ENCODE measurements at places on chromosomes 5 and 9. TPM values are rescaled to one million over a fixed set of nuclear protein-coding genes. Genes with fewer than 3 reads are reported as not detected.
A peak's percentile ranks its signal among the peaks of the same experiment; 100 is the strongest.

DNA sequence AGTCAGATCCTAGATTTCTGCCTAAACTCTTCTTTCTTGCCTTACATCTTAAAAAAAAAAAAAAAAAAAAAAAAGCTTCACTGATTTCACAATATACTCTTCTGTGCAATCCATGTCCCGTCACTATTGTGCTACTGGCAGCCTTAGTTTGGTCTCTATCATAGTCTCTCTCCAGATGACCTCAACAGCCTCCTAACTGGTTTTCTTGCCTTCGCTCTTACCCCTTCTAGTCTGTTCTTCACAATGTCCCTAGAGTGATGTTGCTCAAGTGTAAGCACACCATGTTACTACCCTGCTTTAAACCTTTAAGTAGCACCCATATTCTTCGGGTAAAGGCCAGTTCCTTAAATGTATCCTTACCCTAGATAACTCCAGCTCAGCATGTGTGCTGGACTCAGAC, 25.8 kb downstream of the CD180 start:
- H3K27ac ChIP-seq = no peak overlapping the region
- no peak overlapping the region for H3K4me3 ChIP-seq
- DNase-seq = no peak
- H3K4me1 ChIP-seq = no peaks in the 10 kb centered on the region
- no peaks in the 10 kb centered on the region for H3K36me3 ChIP-seq

DNA sequence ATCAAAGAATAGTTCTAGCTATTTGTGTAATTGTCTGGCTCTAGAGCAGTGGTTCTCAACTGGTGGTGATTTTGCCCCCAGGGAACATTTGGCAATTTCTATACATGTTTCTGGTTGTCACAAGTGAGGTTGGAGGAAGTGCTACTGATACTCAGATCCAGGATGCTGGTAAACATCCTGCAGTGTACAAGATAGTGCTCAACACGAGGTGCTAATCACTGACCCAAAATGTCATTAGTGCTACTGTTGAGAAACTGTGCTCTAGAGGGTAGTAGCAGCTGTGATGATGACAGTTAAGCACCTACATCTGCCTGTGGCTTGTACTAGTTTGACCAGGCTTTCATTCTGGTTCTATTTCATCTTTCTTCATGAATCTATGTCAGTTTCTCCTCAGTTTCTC, 22.1 kb downstream of the LRRC19 start:
- DNase-seq = no peak
- H3K27ac ChIP-seq = no peak overlapping the region
- no peaks in the 10 kb centered on the region for H3K4me1 ChIP-seq
- H3K4me3 ChIP-seq = no peak overlapping the region
- no peaks in the 10 kb centered on the region for H3K27me3 ChIP-seq
- H3K36me3 ChIP-seq = no peaks in the 10 kb centered on the region

GRCh38 chr5:16147179-16147900, 32.3 kb downstream of the MARCHF11 start:
- H3K27ac ChIP-seq = no peak overlapping the region
- H3K4me3 ChIP-seq = no peak overlapping the region
- no peaks in the 10 kb centered on the region for H3K4me1 ChIP-seq
- no peaks in the 10 kb centered on the region for H3K27me3 ChIP-seq

- H3K4me1 ChIP-seq = peaks cover 22% of the 10 kb centered on the region
- H3K36me3 ChIP-seq = no peaks in the 10 kb centered on the region
- H3K4me3 ChIP-seq = no peak overlapping the region
- peak overlapping the region; percentile 64 for H3K27ac ChIP-seq
- no peak for DNase-seq
- no peaks in the 10 kb centered on the region for H3K27me3 ChIP-seq
Observed at GRCh38 chr9:127767909-127768331, 10.5 kb downstream of the SH2D3C start.

GRCh38 chr9:136840877-136841645, 1.2 kb upstream of the AJM1 start:
- peaks cover 40% of the 10 kb centered on the region for H3K4me1 ChIP-seq
- DNase-seq = no peak
- H3K27me3 ChIP-seq = peaks cover 3% of the 10 kb centered on the region
- peak overlapping the region; percentile 65 for H3K27ac ChIP-seq
- H3K36me3 ChIP-seq = peaks cover 50% of the 10 kb centered on the region
- H3K4me3 ChIP-seq = no peak overlapping the region

GRCh38 chr5:128673411-128673957, 135.4 kb upstream of the FBN2 start:
- no peaks in the 10 kb centered on the region for H3K36me3 ChIP-seq
- no peaks in the 10 kb centered on the region for H3K27me3 ChIP-seq
- H3K4me1 ChIP-seq = peaks cover 13% of the 10 kb centered on the region
- H3K4me3 ChIP-seq = no peak overlapping the region
- H3K27ac ChIP-seq = no peak overlapping the region

- H3K4me1 ChIP-seq = no peaks in the 10 kb centered on the region
- no peaks in the 10 kb centered on the region for H3K27me3 ChIP-seq
- H3K4me3 ChIP-seq = no peak overlapping the region
- DNase-seq = no peak
Observed at GRCh38 chr5:19903611-19904010, 84.4 kb downstream of the CDH18 start.

DNA sequence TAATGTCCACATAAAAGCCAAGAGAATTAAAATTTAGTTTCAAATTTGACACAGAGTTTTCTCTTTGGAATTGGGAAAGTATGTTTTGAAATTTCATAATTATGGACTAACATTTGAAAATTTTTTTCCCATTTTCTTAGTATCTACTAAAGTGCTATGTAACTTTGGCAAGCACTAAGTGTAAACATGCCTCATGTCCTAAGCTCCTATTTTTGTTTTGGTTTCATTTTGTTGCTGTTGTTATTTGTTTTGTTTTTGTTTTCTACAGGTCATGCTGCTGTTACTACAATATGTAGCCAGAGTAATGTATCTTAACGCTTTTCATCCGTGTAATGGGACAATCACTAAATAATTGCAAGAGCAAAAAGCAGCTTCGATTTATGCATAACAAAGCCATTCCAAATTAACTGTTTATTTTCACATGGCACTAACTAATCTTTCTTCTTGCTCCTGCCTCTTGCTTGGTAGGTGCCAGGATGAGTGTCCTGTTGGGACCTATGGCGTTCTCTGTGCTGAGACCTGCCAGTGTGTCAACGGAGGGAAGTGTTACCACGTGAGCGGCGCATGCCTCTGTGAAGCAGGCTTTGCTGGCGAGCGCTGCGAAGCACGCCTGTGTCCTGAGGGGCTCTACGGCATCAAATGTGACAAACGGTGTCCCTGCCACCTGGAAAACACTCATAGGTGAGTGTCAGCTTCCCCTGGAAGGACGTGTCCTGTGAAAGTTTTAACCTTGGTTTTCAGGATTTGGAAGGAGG, 107.3 kb upstream of the PRRC1 start:
- H3K27ac ChIP-seq = no peak overlapping the region
- no peaks in the 10 kb centered on the region for H3K4me1 ChIP-seq
- no peaks in the 10 kb centered on the region for H3K27me3 ChIP-seq
- DNase-seq = no peak
- H3K36me3 ChIP-seq = no peaks in the 10 kb centered on the region
- H3K4me3 ChIP-seq = peak overlapping the region; percentile 3

DNA sequence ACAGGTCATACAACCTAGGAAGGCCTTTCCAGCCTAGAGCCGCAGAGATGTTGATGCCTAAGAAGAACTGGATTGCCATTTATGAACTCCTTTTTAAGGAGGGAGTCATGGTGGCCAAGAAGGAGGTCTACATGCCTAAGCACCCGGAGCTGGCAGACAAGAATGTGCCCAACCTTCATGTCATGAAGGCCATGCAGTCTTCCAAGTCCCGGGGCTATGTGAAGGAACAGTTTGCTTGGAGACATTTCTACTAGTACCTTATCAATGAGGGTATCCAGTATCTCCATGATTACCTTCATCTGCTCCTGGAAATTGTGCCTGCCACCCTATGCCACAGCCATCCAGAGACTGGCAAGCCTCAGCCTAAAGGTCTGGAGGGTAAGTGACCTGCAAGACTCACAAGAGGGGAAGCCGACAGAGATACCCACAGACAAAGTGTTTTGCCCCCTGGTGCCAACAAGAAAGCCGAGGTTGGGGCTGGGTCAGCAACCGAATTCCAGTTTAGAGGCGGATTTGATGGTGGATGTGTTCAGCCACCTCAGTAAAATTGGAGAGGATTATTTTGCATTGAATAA, 11.2 kb upstream of the CDKN2AIPNL start:
- H3K27ac ChIP-seq = no peak overlapping the region
- no peak overlapping the region for H3K4me3 ChIP-seq
- DNase-seq = no peak
- no peaks in the 10 kb centered on the region for H3K27me3 ChIP-seq
- H3K36me3 ChIP-seq = no peaks in the 10 kb centered on the region

GRCh38 chr9:95409650-95410426, 92.3 kb upstream of the FANCC start:
- no peak overlapping the region for H3K4me3 ChIP-seq
- no peaks in the 10 kb centered on the region for H3K4me1 ChIP-seq
- no peaks in the 10 kb centered on the region for H3K27me3 ChIP-seq
- no peak overlapping the region for H3K27ac ChIP-seq
- DNase-seq = peak; percentile 10
- H3K36me3 ChIP-seq = no peaks in the 10 kb centered on the region

DNA sequence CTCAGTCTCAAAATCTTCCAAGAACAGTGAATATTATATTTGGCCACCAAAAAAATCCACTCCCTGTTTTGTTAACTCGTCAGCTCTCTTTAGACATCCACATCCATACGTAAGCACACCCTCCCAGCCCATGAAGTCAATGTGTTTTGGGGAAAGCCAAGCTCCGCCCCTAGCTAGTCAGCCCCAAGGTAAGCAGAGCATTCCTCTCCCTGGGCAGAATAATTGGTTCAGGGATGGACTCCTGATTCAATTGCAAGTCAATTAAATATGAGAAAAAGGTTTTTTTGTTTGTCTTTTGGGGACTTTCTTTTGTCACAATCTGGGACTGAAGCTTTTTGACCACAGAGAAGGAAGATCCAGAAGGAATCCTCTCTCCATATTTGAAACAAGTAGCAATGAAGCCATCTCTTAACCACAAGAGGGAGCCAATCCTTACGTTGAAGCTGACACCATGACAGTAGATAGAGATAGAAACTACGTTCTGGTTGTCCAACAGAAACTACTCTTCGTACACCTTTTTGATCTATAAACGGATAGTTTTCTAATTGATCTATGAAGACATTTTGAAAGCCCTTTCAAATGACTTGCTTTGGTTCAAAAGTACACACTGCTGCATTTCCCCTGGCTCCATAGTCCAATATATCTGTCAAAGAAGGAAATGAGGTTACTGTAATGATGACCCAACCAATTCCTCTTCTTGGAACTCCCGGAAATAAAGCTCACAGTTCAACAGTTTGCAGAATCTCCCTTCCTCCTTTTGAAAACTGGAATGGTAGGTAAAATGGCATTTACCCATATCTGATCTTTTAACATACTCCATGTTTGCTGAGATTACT, 166.4 kb downstream of the TLE1 start:
- no peak overlapping the region for H3K27ac ChIP-seq
- H3K4me1 ChIP-seq = peaks cover 5% of the 10 kb centered on the region
- no peak for DNase-seq
- no peak overlapping the region for H3K4me3 ChIP-seq
- no peaks in the 10 kb centered on the region for H3K27me3 ChIP-seq

GRCh38 chr9:129412814-129413536, 207.9 kb downstream of the C9orf50 start:
- no peaks in the 10 kb centered on the region for H3K4me1 ChIP-seq
- H3K27me3 ChIP-seq = no peaks in the 10 kb centered on the region
- peak overlapping the region; percentile 50 for H3K4me3 ChIP-seq
- no peak for DNase-seq
- no peaks in the 10 kb centered on the region for H3K36me3 ChIP-seq
- H3K27ac ChIP-seq = peak overlapping the region; percentile 97

GRCh38 chr5:123261752-123262151, 161.5 kb downstream of the CEP120 start:
- no peaks in the 10 kb centered on the region for H3K36me3 ChIP-seq
- H3K4me1 ChIP-seq = no peaks in the 10 kb centered on the region
- no peak overlapping the region for H3K4me3 ChIP-seq
- H3K27ac ChIP-seq = no peak overlapping the region

GRCh38 chr5:95662946-95663345, 16.4 kb downstream of the RFESD start:
- H3K27ac ChIP-seq = no peak overlapping the region
- H3K36me3 ChIP-seq = no peaks in the 10 kb centered on the region
- no peak overlapping the region for H3K4me3 ChIP-seq
- H3K27me3 ChIP-seq = no peaks in the 10 kb centered on the region
- DNase-seq = no peak

DNA sequence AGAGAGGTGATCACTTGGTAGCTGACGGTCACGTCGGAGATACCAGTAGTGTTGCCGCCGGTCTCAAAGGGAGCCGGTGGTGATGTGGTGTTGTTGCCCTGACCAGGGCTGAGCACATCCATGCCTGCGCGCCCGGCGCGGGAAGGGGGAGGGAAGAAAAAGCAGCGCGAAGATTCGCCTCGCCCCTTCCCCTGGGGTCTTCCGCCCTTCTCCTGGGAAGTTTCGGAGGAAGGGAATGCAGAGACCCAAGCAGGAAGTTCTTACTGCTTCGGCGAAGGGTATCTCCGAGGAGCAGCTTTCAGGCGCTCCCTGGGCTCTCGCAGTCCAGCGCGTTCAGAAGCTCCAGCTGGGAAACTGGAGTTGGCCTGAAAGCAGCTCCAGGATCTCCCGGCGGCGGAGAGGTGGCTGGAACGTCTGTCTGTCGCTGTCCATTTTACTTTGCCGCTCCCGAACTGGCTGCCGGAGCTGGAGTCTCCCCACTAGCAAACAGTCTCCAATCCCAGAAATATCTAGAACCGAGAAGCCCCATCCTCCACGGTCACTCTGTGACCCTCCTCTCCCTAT, 565 bp downstream of the HTR1A start:
- H3K4me1 ChIP-seq = peaks cover 12% of the 10 kb centered on the region
- DNase-seq = no peak
- H3K27me3 ChIP-seq = no peaks in the 10 kb centered on the region
- H3K27ac ChIP-seq = no peak overlapping the region

DNA sequence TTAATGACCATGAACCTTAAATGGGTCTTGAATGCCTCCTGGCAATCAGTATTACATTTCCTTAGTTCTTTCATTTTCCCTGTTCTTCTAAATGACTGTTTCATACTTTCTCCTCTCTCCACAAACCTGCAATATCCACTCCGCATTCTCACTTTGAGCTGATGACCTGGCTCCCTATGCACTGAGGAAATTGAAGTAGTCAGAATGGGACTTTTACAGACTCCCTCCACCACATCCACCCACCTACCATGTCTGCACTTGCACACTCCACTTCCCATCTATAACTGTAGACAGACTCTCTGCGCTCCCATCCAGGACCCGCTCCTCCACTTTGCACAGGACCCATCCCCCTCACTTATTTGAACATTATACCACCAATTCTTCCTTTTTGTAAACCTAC, 36.2 kb upstream of the GZMA start:
- H3K4me1 ChIP-seq = no peaks in the 10 kb centered on the region
- DNase-seq = no peak
- H3K4me3 ChIP-seq = no peak overlapping the region
- no peaks in the 10 kb centered on the region for H3K36me3 ChIP-seq
- no peaks in the 10 kb centered on the region for H3K27me3 ChIP-seq

GRCh38 chr9:72864327-72864726, 88.5 kb downstream of the ALDH1A1 start:
- H3K27ac ChIP-seq = no peak overlapping the region
- H3K36me3 ChIP-seq = no peaks in the 10 kb centered on the region
- H3K4me3 ChIP-seq = no peak overlapping the region
- no peak for DNase-seq
- no peaks in the 10 kb centered on the region for H3K27me3 ChIP-seq

- H3K27ac ChIP-seq = no peak overlapping the region
- no peaks in the 10 kb centered on the region for H3K36me3 ChIP-seq
- no peak for DNase-seq
- no peaks in the 10 kb centered on the region for H3K27me3 ChIP-seq
- no peak overlapping the region for H3K4me3 ChIP-seq
Observed at GRCh38 chr5:159559337-159559736, 229.1 kb upstream of the IL12B start.

CNTFR gene
- total RNA-seq = 40.9 TPM

SOX30 gene
- total RNA-seq = 0.20 TPM

PKD2L2 gene
- total RNA-seq = not detected

EIF4E1B gene
- total RNA-seq = not detected

INSL4 gene
- total RNA-seq = not detected
